T-cell (primary cell): ENCODE measurements at places on chromosomes 13 and 19. TPM values are rescaled to one million over a fixed set of nuclear protein-coding genes. Genes with fewer than 3 reads are reported as not detected.

DNA sequence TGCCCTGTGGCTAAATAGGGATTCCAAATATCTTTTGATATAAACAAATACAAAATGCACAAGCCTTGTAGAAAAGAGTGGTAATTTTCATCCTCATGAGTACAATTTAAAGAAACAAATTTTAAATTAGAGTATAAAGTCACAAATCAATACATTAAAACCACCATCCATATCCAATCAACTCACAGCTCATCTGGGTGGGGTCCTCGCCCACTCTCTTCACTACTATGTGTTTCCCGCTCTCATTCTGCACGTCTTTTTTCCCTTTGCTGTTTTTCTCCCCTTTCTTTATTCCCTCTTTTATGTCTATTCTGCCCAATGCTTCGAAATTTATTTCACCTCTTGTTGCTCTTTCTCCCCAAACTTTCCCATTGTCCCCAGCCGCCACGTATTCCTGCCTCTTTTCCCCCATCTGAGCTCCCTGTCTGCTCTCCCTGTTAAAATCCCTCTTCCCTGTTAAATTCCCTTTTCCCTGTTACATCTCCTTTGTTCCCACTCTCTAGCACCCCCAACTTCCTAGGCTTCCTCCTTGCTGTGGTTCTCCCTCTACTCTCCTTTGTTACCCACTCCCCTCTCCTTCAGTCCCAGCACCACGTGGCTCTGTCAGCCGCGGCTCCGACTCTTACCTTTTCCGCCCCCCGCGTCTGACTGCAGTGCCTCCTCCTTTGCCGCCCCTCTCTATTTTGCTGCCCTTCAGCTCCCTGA lies 1.3 kb downstream of the ZNF616 start:
- H3K4me3 ChIP-seq = peak overlapping the region; percentile 98
- peak; percentile 2 for DNase-seq
- peaks cover 20% of the 10 kb centered on the region for H3K4me1 ChIP-seq
- no peaks in the 10 kb centered on the region for H3K27me3 ChIP-seq

DNA sequence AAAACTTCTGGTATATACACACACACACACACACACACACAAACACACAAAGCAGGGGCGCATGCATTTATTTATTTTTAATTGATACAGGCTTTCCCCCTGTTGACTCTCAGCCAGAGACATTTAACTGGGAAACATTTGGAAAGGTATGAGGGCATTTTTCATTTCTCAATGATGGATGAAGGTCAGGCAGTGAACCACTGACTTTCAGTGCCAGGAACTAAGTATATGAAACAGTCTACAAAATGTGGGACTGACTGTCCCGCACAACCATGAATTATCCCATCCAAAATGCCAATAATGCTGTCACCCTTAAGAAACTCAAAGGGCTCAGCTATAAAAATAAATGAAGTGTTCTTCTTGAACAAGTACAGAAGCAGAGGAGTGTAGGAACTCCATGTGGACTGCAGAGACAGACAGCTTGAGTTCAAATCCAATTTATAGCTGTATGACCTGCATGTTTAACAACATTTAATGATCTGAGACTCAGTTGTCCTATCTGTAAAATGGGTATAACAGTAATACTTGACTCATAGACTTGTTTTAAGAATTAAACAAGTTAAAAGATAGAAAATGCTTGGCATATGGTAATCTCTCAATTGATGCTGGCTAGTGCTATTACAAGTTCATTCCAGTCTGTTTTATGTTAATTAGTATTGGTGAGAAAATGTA lies 25.0 kb upstream of the INTS6 start:
- no peak for DNase-seq
- H3K4me3 ChIP-seq = no peak overlapping the region

GRCh38 chr13:42946927-42947326 lies 45.1 kb downstream of the EPSTI1 start:
- H3K27me3 ChIP-seq = no peaks in the 10 kb centered on the region
- no peaks in the 10 kb centered on the region for H3K4me1 ChIP-seq
- peaks cover 7% of the 10 kb centered on the region for H3K36me3 ChIP-seq
- no peak for DNase-seq
- H3K27ac ChIP-seq = no peak overlapping the region

GRCh38 chr19:14317157-14317556 lies 64.1 kb upstream of the ADGRE5 start:
- H3K27ac ChIP-seq = no peak overlapping the region
- no peaks in the 10 kb centered on the region for H3K36me3 ChIP-seq
- H3K4me1 ChIP-seq = no peaks in the 10 kb centered on the region
- H3K27me3 ChIP-seq = no peaks in the 10 kb centered on the region

DNA sequence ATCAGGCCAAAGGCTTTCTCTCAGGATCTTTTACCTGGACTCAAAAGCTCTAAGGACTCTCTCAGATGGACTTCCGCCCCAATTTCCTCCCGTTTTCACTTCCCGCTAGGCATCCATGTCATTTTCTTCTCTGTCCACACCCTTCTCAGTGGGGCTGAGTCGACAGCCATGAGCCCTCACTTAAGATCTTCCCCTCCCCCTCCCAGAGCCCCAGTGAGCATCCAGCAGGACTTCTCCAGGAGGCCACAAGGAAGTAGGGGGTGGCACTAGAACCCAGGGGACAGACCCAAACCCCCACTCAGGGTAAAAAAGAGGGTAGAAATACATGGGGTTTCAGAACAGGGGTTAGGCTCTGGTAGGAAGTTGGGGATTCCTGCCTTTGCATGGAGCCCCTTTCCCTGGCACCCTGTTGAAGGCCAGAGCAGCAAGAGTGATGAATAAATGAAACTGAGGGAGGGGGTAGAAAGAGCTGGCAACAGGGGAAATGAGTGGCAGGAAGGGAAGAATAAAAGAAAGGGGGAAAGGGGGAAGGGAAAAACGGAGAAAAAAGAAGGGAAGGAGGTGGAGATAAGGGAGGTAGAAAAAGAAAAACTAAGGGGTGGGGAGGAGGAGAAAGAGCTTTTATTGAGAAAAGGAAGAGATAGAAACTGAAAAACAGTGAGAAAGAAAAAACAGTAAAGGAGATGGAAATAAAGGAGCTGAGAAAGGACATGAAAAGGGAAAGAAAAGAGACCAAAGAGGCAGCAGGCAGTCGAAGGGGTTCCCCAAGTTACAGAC lies 42.3 kb downstream of the DEDD2 start:
- no peaks in the 10 kb centered on the region for H3K36me3 ChIP-seq
- H3K27me3 ChIP-seq = peaks cover 9% of the 10 kb centered on the region
- H3K4me3 ChIP-seq = no peak overlapping the region
- H3K27ac ChIP-seq = no peak overlapping the region
- DNase-seq = no peak

- H3K4me1 ChIP-seq = peaks cover 6% of the 10 kb centered on the region
- no peak overlapping the region for H3K27ac ChIP-seq
- H3K36me3 ChIP-seq = no peaks in the 10 kb centered on the region
- no peak for DNase-seq
Measured at GRCh38 chr19:12205296-12205695, 42.4 kb downstream of the ZNF136 start.

- H3K36me3 ChIP-seq = no peaks in the 10 kb centered on the region
- no peaks in the 10 kb centered on the region for H3K4me1 ChIP-seq
- H3K27ac ChIP-seq = no peak overlapping the region
- H3K27me3 ChIP-seq = no peaks in the 10 kb centered on the region
- H3K4me3 ChIP-seq = no peak overlapping the region
- DNase-seq = no peak
Measured at GRCh38 chr13:35925669-35926068, 205.5 kb downstream of the DCLK1 start.

DNA sequence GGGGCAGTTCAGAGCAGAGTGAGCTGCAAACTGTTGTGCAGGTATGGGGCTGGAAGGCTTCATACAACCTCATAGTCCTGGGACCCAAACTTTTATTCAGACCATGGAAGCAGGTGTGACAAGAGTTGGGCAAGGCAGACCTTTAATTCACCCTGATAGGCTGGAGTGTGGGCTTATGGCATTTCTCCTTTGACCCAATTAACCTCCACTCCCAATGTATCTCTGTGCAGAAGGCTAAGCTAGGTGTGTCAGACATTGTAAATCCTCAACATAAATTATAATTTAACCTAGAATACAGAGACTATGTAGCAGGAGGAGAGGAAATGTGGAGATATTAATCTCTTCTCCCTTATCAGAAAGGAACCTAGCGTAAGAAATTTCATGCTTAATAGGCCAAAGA lies 12.2 kb upstream of the OR10H2 start:
- H3K36me3 ChIP-seq = no peaks in the 10 kb centered on the region
- peaks cover 21% of the 10 kb centered on the region for H3K27me3 ChIP-seq
- H3K4me1 ChIP-seq = no peaks in the 10 kb centered on the region
- no peak overlapping the region for H3K4me3 ChIP-seq

- no peak overlapping the region for H3K27ac ChIP-seq
- no peak overlapping the region for H3K4me3 ChIP-seq
- peaks cover 14% of the 10 kb centered on the region for H3K4me1 ChIP-seq
Measured at GRCh38 chr19:2744113-2744512, 4.3 kb upstream of the SLC39A3 start.

DNA sequence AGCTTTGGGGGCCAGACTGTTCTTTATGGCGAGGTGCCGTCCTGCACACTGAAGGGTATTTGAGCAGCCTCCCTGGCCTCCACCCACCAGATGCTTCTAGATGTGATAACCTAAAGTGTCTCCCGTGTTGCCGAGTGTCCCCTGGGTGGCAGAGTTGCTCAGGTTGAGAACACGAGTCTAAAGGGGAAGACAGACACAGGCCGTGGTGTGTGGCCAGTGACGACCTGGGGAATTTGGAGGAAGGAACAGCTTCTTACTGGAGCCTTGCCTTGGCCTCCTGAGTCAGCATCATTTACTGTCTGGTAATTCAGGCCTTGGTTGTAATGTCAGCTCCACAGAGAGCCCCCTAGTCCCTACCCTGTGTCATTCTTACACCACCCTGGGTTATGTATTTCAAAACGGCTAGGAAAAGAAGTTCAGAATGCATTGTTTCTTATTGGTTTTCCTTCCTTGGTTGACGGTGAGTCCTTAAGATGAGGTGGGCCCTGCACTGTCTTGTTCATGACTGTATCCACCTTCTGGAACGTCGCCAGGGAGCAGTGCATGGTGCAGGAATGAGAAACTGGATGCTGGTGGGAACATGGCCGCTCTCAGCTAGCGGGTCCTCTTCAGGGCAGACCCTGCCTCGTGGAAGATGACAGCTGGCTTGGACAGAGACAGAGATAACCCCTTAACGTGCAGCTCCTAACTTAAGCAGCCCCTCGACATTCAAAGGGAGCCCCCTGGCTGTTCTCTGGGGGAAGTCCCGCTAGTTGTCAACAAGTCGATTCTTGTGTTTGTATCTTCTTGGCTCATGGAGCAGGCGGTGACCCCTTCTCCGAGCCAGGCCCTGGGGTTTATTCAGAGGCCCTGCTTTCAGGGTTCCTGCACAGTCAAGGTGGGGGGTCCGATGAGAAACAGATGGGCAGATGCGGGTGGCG lies 7.2 kb downstream of the SIN3B start:
- peaks cover 62% of the 10 kb centered on the region for H3K36me3 ChIP-seq
- H3K4me3 ChIP-seq = no peak overlapping the region
- no peaks in the 10 kb centered on the region for H3K27me3 ChIP-seq
- no peak for DNase-seq
- H3K4me1 ChIP-seq = no peaks in the 10 kb centered on the region

- H3K27ac ChIP-seq = no peak overlapping the region
- no peak overlapping the region for H3K4me3 ChIP-seq
- DNase-seq = no peak
- H3K36me3 ChIP-seq = no peaks in the 10 kb centered on the region
- no peaks in the 10 kb centered on the region for H3K27me3 ChIP-seq
Measured at GRCh38 chr13:51326777-51327176, 12.7 kb upstream of the SERPINE3 start.

GRCh38 chr19:53865918-53866864 lies 1.5 kb upstream of the MYADM start:
- H3K27ac ChIP-seq = peak overlapping the region; percentile 99
- DNase-seq = peak; percentile 66
- H3K4me1 ChIP-seq = peaks cover 15% of the 10 kb centered on the region
- peaks cover 6% of the 10 kb centered on the region for H3K36me3 ChIP-seq
- peak overlapping the region; percentile 75 for H3K4me3 ChIP-seq
- peaks cover 3% of the 10 kb centered on the region for H3K27me3 ChIP-seq

- peaks cover 22% of the 10 kb centered on the region for H3K4me1 ChIP-seq
- no peak overlapping the region for H3K27ac ChIP-seq
- no peaks in the 10 kb centered on the region for H3K36me3 ChIP-seq
- no peaks in the 10 kb centered on the region for H3K27me3 ChIP-seq
Measured at GRCh38 chr19:17743874-17744580, 7.2 kb upstream of the FCHO1 start.

- H3K36me3 ChIP-seq = no peaks in the 10 kb centered on the region
- DNase-seq = no peak
- no peak overlapping the region for H3K4me3 ChIP-seq
- H3K4me1 ChIP-seq = no peaks in the 10 kb centered on the region
- no peak overlapping the region for H3K27ac ChIP-seq
Measured at GRCh38 chr13:48660361-48661076, 6.8 kb downstream of the CYSLTR2 start.

- H3K4me3 ChIP-seq = peak overlapping the region; percentile 78
- peaks cover 31% of the 10 kb centered on the region for H3K4me1 ChIP-seq
- no peaks in the 10 kb centered on the region for H3K27me3 ChIP-seq
- no peak for DNase-seq
Measured at GRCh38 chr19:13952931-13953531, 722 bp downstream of the DCAF15 start.

GRCh38 chr19:52533901-52534300 lies 6.4 kb downstream of the ZNF808 start:
- H3K36me3 ChIP-seq = peaks cover 8% of the 10 kb centered on the region
- DNase-seq = no peak
- H3K27ac ChIP-seq = no peak overlapping the region
- H3K27me3 ChIP-seq = no peaks in the 10 kb centered on the region

GRCh38 chr13:24119626-24120508 lies 40.7 kb upstream of the SPATA13 start:
- H3K27me3 ChIP-seq = peaks cover under 1% of the 10 kb centered on the region
- H3K4me3 ChIP-seq = no peak overlapping the region
- no peaks in the 10 kb centered on the region for H3K36me3 ChIP-seq
- peaks cover 3% of the 10 kb centered on the region for H3K4me1 ChIP-seq
- no peak for DNase-seq

DNA sequence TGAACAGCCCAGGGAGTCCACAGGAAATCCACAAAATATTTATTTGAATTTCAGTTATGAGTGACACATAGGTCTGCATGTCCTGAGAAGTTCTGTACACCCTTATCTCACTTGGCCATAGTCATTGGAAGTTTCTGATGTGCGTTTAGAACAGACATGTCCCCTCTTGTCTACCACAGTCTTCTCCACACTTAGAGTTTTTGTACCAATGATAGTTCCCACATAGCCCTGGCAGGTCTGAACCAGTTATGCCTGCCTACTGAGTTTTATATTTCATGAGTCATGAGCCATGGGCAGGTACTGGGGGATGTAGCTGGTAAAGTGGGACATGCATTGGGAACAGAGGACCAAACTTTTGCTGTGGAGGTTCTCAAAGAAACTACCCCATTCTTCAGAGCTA lies 11.3 kb downstream of the ZNF132 start:
- H3K27ac ChIP-seq = no peak overlapping the region
- DNase-seq = no peak
- no peaks in the 10 kb centered on the region for H3K27me3 ChIP-seq

- peak; percentile 62 for DNase-seq
- no peaks in the 10 kb centered on the region for H3K27me3 ChIP-seq
- H3K36me3 ChIP-seq = no peaks in the 10 kb centered on the region
- no peaks in the 10 kb centered on the region for H3K4me1 ChIP-seq
Measured at GRCh38 chr19:17496337-17496997, 15.0 kb upstream of the PGLS start.

FGF22 gene
- total RNA-seq = 2.8 TPM

MYPOP gene
- total RNA-seq = 7.3 TPM

ZNF613 gene
- total RNA-seq = 1.1 TPM

WTIP gene
- total RNA-seq = 0.43 TPM

LAIR2 gene
- 16.7 TPM for total RNA-seq

TSKS gene
- total RNA-seq = 2.7 TPM

EFNA2 gene
- total RNA-seq = not detected

CRX gene
- total RNA-seq = not detected

GPX4 gene
- 139 TPM for total RNA-seq

ZNF569 gene
- 10.7 TPM for total RNA-seq

ERCC2 gene
- total RNA-seq = 14.5 TPM
